Left lung (tissue), 14 donors: ENCODE measurements at places on chromosomes 3 and 15. TPM values are rescaled to one million over a fixed set of nuclear protein-coding genes. Genes with fewer than 3 reads are reported as not detected.

SLC12A1 gene
- total RNA-seq = not detected

HDAC11 gene
- total RNA-seq = 22.0 TPM

INKA1 gene
- 3.7 TPM for total RNA-seq

TMEM202 gene
- not detected for total RNA-seq

SECISBP2L gene
- 79.8 TPM for total RNA-seq

ABHD17C gene
- 33.4 TPM for total RNA-seq

SUCNR1 gene
- 1.9 TPM for total RNA-seq

PROK2 gene
- 18.1 TPM for total RNA-seq

WDR93 gene
- total RNA-seq = 0.20 TPM

DNA sequence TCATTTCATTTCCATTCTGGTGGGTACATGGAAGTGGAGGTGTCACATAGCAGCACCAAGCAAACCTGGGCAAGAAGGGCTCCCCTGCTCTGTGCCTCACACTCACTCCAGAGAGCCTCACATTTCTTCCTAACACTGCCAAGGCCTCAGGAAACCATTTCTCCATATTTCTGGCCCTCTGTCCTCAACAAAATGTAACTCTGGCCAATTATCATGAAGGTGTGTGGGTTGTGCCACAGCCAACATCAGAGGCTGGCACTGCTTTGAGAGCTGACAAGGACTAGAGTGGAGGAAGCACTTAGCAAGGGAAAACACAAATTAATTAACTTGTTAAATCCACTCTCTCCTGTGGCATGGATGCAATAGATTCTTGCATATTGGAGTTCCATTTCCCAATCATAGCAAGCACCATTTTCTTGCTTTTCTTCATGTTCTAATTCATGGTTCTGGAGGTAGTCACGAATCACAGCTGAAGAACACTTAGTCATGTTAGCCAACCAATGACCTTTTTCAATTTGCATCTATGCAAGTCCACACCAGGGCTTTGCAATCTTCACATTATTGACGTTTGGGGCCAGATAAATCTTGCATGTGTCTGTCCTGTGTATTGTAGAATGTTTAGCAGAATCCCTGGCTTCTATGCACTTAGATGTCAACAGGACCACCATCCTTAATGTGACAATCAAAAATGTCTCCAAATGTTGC, 241.1 kb downstream of the PLCL2 start:
- no peak for DNase-seq

- DNase-seq = no peak
Observed at GRCh38 chr15:27989427-27989826, 109.7 kb downstream of the OCA2 start.

- no peak for DNase-seq
Observed at GRCh38 chr15:70576276-70576675, 187.1 kb downstream of the UACA start.

- DNase-seq = no peak
Observed at GRCh38 chr3:152550284-152550683, 281.6 kb downstream of the MBNL1 start.

DNA sequence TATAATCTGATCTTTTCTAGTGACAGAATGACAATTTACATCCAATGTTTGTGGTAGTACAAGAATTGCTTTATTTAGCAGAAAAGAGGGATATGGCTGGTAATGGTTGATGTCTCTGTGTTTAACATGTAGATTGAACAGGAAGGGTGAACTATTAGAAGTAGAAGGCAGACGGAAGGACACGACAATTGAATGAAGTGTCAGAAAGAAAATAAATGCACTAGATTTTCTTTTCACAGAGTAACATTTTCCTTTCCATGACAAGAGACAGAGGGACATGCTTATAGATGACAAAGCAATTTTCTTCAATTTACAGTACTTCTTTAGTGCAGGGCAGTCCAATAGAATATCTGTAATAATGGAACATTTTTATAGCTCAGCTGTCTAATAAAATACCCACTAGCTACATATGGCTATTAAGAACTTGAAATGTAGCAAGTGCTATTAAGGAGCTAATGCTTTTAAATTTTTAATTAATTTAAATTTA, 48.9 kb upstream of the MBNL1 start:
- DNase-seq = no peak

DNA sequence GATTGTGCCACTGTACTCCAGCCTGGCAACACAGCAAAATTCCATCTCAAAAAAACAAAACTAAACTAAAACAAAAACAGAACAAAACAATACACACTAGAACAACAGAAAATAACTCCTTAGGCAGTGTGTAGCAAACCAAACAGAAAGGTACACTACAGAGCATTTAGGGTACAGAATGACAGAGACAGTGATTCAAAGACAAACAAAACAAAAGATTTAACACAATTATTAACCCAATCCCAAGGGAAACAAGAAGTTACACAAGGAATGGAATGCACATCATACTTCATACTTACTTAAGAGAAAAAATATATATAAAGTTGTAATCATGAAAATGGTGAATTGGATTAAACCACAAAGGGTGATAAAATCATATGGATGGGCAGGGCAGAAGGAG, 12.9 kb downstream of the SLC25A20 start:
- no peak for DNase-seq

DNA sequence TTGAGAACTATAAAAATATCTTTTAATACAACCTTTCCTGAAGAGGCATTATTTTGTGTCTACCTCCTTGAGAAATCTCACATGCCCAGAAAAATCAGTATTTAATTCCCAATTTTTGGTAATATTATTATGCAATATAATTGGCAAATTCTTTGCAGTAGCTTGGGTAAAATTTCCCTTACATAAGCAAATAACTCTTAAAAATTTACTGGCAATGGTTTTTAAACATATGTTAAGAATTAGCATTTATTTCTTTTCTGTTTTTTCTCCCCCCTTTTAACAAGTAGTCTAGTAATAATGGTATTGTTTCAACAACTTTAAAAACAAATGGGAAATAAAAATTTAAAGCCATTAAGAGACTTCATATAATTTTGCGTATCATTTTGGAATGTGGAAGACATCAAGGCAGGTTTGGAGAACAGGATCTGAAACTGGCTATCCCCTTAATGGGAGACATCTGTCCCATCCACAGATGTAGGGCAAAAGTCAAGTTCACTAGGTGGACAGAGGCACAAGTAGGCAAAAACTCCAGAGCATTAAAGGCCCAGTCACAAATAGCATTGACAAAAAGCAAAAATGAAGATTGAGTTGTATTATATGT, 89.6 kb upstream of the AADACL2 start:
- DNase-seq = no peak

- DNase-seq = no peak
Observed at GRCh38 chr15:90309020-90309419, 43.1 kb upstream of the ZNF774 start.

- no peak for DNase-seq
Observed at GRCh38 chr15:87142096-87142495, 1062.4 kb downstream of the AGBL1 start.

GRCh38 chr3:177338697-177339219, 141.5 kb upstream of the TBL1XR1 start:
- no peak for DNase-seq

DNA sequence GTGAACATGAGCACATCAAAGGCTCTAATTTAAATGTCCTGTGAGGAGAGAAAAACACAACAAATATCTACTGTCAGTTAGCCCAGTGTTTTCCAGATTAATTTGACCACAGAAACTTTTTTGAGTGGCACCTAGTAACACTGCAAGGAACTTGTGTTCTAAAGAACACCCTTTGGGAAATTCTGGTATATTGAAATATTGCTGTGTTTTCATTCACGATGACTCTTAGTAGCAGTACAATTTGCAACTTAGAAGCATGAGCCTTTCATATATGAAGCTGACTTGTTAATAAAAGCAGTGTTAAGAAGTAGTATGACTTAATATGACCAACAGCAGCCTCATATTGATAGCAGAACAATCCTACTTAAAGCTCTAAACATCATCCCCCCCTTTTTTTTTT, 32.0 kb downstream of the B3GALNT1 start:
- DNase-seq = no peak

DNA sequence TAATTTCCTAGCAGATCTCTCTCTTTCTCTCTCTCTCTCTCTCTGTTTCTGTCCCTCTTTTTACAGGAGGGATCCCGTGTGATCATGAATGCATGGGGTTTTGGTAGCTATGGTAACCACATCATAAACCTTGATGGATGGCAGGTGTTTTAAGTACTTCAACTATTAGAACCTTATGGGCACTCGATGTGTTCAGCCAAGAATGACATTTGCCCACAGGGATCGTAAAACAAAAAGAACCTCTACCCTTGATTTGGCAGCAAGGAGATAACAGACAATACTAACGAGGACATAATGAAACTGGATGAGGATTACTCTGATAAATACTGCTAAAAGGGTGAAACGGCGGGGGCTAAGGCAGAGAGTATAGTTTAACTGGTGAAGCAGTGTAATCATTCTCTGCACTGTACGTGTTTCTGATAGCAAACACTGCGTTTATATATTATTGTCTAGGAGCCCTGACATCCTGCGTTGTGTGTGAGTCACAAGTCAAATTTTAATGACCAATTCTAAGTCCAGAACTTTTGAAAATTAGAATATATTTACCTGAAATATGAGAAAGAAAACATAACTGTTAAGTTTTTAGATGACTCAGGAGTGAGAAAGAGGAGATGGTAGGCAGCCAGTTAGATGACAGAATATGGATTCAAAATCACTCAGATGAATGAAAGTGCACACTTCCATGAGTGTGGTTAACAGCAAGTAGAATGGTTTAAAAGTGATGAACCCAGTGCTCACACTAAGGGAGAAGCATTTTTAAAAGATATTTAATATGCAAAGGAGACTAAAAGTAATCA, 80.3 kb downstream of the OTOL1 start:
- DNase-seq = no peak

GRCh38 chr3:158105119-158105709, 1.0 kb downstream of the SHOX2 start:
- DNase-seq = no peak

DNA sequence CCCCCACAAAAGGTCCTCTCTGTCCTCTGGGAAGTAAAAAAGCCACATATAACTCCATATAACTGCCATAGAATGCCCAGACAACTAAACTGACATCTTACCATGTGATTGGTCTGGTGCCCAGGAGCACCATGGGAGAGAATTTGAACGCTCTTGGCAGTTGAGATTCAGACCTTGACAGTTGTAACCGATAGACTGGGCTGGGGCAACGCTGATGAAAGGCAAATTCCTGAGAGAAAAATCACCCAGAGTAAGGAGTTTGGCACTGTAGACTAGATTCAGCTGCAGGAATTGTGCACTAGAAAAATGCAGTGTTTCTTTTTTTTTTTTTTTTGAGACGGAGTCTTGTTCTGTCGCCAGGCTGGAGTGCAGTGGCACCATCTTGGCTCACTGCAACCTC, 240.5 kb downstream of the SOX2 start:
- DNase-seq = no peak

- DNase-seq = peak; percentile 89
Observed at GRCh38 chr15:66720206-66721010, 18.4 kb downstream of the SMAD6 start.

DNA sequence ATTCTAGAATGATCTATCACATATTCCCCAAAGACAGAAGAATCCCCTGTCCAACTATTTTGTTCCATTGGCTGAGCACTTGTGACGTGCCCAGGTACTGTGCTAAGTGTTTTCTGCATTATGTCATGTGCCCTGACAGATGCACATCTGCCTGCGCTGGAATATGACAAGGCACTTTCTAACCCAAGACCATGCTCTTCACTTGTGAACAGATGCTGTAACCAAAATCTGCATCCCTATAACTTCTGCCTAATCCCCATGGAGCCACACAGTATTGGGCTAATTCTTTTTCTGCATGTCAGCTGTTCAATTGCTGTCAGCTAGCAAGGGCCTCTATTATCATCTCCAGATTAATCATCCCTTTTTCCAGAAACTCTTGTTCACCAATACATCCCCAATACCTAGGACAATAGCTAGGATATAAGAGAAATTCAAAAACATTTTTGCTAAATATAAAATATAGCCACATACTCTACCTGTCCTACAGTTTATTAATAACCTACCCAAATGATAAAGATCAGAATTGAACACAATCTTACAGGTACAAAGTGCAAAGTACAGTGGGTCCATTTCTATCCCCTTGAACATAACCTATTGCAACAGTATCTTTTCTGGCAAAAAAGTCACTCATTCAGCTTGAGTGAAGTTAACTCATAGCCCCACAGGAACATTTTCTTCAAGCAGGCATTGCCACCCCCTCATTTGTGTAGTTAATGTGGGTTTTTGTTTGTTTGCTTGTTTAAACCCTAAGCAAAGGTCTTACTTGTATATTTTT, 109.4 kb upstream of the LRRN1 start:
- no peak for DNase-seq

DNA sequence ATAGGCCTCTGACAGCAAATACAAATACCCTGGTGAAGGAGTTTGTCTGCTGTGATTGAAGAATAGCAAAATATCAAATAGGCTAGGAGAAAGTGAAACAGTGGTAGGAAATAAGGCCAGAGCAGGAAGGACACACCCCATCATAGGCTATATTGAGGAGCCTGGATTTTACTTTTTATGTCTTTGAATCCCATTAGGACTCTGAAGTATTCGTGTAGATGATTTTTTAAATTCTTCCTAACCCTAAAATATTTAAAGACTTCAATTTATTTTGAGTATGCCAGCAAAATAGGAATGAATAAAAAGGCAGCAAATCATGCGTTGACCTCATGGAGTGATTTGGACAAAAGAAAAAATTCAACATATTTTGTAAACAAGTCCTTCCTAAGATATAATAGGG, 562.8 kb downstream of the NAALADL2 start:
- no peak for DNase-seq

GRCh38 chr15:65092911-65093792, 16.6 kb downstream of the KBTBD13 start:
- no peak for DNase-seq

DNA sequence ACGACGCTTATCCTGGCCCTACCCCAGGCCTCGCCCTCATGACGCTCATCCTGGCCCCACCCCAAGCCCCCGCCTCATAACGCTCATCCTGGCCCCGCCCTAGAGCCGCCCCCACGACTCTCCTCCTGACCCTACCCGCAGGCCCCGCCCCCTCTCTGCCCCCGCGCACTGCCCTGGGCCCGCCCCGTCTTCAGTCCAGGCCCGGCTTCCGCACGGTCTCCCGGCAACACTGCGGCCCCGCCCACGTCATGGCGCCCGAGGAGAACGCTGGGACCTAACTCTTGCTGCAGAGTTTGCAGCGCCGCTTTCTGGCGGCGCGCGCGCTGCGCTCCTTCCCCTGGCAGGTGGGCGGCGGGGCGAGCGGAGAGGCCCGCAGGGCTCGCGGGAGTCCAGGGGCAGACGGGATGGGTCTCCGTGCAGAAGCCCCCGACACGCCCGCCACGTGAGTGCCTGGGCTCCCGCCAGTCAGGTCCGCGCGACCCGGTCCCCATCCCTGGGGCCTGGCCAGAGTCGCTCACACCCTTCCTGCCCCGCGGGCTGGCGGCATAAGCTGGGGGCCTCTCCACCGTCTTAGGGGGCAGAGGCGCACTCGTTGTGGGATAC, 52.5 kb upstream of the ROPN1B start:
- DNase-seq = peak; percentile 94
